ENCODE measurements at places on chromosomes 2 and 18.

- DNase-seq: no peak
These were observed 26.1 kb downstream of the TYMS start for GRCh38 chr18:683531-683930.

- DNase-seq: no peak
These were observed 40.3 kb downstream of the FHOD3 start for GRCh38 chr18:36337679-36338402.

- DNase-seq: peak; percentile 65
These were observed 106.3 kb downstream of the GYPC start for GRCh38 chr2:126761981-126762878.

DNA sequence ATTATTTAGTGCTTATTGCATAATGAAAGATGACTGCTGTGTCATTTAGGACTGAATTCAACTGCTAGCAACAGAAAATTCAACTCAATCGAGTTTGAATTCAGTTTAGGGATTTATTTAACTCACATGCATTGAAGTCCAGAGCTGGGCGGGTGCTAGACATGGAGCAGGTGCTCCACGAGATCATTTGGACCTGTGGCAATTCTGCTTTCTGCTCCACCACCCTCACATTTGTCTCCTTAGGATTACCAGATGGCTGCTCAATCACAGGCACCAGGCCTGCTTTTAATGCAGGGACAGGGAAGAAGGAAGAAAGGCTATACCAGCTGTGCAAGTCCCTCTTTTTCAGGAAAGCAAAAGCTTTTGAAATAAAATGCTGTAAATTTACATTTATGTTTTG, 572.9 kb upstream of the SLC8A1 start:
- DNase-seq: no peak

GRCh38 chr2:201830666-201831065, 24.3 kb downstream of the CDK15 start:
- no peak for DNase-seq

DNA sequence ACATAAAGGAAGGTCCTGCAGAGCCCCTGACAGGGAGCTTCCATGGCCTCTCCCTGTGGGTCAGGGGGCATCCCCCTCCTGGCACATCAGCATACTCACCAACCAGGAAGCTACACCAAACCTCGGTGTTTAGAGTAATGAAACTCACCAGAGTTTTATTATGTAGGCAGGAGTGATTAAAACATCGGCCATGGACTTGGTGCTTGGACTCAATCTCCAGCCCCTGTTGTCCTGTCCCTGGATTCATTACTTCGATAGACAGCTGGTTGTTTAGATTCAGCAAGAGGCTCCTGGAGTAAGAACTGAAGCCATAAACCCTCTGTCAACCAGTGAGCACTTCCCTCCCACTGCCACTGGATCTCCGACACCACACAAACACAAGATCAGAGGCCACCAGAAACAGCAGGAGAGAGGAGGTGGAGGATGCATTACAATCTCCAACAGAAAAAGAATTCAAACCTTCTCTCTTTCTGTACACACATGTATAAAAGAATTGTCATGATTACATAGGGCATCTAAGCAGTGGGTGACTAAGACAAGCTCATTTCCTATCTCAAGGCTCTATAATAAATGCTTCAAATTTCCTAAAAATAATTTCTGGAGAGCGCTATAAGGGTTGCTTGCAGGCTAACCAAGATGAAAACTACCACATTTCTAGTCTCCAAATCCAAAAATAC, 27.2 kb downstream of the TBC1D8 start:
- DNase-seq: no peak

GRCh38 chr2:183019718-183020442, 18.4 kb downstream of the NCKAP1 start:
- DNase-seq: no peak

DNA sequence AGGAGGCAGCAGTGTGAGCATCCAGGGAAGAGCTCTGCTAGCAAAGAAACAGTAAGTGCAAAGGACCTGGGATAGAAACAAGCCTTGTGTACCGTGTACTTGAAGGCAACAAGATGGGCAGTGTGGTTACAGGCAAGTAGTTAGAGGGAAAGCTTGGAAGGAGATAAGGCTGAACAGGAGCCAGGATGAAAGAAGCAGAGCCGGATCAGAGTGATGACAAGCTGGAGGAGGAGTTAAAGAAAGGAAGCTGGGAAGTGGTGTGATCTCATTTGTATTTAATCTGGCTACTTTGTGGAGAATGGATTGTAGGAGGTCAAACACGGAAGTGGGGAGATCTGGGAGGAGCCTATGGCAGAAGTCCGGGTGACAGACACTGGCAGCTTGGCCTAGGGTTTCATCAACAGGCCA, 44.7 kb upstream of the VPS54 start:
- DNase-seq: no peak

- DNase-seq: no peak
These were observed 40.9 kb downstream of the CENPO start for GRCh38 chr2:24833821-24834732.

DNA sequence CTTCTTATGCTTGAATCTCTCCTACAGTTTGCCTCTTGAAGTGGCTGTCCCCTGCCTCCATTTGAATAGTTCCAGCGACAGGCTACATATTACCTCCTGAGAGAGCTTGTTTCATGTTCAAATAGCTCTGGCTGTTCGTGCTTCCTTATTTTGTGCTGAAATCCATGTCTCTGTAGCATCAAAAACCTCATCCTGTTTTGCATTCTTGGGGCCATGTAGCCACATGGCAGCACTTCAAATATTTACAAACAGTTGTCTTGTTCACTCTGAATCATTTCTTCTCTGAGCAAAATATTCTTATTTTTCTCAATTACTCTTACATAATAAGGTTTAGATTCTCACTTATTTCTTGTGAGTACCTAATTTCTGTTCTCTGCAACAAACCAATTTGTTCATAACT, 1243.1 kb upstream of the NXPH2 start:
- no peak for DNase-seq

DNA sequence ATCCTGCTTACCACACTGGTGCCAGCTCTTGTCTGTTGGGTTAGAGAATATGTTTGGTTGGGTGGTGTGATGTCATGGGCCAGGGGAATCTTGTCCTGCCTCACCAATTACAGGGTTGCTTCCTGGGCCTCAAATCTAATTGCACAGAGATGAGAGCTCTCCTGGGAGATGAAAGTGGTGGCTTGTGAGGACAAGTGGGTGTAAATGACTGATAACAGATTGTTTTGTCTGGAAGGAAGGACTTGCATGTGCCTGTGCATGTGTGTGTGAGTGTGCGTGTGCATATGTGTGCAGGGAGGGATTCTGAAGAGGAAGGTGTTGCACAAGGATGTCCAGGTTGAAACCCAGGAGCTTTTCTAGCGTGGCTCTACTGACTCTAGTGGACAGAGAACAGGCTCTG, 271.9 kb downstream of the LOXHD1 start:
- DNase-seq: no peak

- no peak for DNase-seq
These were observed 68.8 kb downstream of the GALNT13 start for GRCh38 chr2:153940511-153940910.

DNA sequence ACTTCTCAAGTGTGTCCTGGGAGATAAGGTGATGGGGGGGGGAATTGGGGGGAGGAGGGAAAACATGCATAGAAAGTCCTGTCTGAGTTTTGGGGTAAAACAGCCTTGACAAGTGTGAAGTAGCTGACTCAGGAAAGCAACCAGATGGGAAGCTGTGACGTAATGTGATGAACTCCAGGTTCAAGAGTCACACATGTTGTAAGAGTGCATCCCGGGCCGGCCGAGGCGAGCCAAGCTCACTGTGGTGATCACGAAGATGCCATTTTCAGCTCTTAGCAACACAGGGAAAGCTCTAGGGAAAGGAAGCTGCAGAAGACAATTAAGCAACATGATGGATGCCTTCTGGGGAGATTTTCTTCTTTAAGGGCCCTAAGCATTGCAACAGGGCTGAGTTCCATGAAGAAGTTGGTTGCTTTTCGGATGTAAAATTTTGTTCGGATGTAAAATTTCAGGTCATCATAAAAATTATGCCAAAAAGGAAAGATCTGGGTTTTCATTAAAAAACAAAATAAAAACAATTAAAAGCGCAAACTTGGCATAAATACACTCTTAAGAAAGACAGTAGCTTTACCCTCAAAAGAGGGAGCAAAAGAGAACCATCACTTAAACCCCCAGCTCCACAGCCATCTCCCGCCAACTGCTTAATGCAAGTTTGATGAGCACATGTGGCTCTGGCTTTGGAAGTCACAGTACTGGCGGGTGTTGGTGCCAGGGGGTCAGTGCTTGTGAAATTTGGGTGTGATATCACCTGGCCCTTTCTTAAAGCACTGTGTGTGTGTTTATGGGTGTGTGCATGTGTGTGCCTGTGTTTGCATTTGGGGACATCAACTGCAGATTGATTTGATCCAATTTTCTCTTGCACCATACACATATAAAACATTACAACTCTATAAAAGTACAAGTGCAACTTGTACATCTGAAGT, 19.1 kb downstream of the SERTAD2 start:
- no peak for DNase-seq

DNA sequence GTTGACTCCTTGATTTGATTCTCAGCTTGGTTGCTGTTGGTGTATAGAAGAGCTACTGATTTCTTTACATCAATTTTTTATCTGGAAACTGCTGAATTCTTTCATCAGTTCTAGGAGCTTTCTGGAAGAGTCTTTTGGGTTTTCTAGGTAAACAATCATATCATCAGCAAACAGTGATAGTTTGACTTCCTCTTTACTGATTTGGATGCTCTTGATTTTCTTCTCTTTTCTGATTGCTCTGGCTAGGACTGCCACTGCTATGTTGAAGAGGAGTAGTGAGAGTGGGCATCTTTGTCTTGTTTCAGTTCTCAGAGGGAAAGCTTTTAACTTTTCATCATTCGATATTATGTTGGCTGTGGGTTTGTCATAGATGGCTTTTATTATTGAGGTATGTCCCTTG, 140.5 kb downstream of the ZNF236 start:
- no peak for DNase-seq

DNA sequence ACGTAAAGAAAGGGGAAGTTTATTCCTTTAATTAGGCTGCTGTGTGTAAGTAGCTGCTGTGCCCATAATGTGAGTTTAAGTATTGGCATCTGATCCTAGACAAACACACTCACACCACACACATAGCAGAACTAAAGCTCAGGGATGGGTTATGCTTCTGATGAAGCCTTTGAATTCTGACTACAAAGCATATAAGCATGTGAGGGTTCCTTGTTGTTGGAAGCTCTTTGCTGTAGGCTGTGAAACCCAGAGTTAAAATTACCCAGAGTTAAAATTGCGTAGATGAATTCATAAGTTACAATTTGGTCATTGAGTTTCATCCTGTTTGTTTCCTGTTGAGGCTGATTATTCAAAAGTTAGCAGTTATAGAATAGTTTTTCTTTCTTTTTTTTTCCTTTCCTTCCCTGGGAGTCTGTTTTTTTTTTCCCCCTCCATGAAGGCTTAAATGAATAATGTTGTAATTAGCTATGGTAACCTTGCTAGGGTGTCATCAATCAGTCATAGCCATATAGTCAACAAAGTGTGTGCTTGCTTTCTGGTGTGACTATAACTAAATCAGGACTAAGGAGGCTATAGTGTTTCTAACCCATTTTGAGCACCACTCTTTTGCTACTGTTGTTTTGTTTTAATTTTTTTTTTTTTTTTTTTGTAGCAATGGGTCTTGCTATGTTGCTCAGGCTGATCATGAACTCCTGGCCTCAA, 426.1 kb downstream of the PARD3B start:
- DNase-seq: no peak

DNA sequence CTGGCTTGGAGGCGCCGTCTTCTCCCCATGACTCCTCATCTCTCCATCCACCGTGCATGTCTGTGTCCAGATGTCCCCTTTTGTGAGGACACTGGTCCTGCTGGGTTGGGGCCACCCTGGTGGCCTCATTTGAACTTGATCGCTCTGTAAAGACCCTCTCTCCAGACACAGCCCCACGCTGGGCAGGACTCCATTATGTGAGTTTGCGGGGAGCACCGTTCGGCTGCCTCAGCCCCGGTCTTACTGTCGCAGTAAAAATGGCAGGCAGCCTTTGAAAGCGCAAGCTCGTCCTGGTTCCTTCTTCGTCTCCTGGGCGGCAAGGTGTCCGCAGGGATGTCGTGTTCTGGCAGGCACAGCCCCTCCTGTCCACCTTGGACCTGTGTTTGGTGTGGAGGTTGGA, 17.7 kb downstream of the NFATC1 start:
- no peak for DNase-seq

GRCh38 chr18:76203552-76203951, 291.5 kb downstream of the ZNF516 start:
- no peak for DNase-seq

GRCh38 chr2:74864728-74865722, 31.1 kb downstream of the HK2 start:
- DNase-seq: no peak

- DNase-seq: no peak
These were observed 40.0 kb downstream of the MOGAT1 start for GRCh38 chr2:222711315-222711940.

- no peak for DNase-seq
These were observed 23.7 kb downstream of the CCDC88A start for GRCh38 chr2:55395724-55396605.

GRCh38 chr2:214244847-214245246, 166.0 kb upstream of the VWC2L start:
- DNase-seq: no peak

- DNase-seq: no peak
These were observed 28.7 kb downstream of the GEMIN6 start for GRCh38 chr2:38806733-38807059.

DNA sequence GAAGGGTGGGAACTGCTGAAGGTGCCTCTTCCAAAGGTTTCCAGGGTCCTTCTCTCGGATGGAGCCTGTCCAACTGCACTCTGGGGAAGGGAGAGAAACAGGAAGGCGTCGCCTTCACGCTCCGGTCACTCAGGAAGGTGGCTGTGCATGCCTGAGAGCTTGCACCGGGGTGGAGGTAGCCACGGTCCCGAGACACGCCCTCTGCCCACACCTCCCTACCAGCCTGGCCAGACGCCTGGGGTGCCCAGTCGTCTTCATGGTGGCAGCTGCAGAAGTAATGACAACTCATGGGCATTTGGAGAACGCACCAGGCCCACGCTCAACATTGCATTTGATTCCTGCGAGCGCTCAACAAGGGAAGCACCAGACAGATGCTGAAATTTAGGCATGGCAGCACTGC, 59.9 kb downstream of the ADNP2 start:
- DNase-seq: no peak

GRCh38 chr18:60339018-60339417, 33.6 kb downstream of the MC4R start:
- no peak for DNase-seq

DNA sequence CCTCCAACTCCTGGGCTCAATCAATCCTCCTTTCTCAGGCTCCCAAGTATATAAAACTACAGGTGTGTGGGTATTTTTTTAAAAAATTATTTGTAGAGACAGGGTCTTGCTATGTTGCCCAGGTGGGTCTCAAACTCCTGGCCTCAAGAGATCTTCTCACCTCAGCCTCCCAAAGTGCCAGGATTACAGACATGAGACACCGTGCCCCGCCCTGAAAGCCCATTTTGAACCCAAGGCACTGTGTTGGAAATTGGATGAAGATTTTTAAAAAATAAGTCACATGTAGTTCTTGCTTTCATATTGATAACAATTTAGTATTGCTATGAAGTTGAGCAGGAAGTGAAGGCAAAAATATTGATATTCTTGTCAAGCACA, 472.5 kb upstream of the TNP1 start:
- DNase-seq: no peak

All from CD4-positive, alpha-beta T cell treated with Interleukin-6 for 4 hours (primary cell).